Fibroblast of the aortic adventitia (primary cell): ENCODE measurements at places on chromosomes 3 and 15.

- peak; percentile 85 for DNase-seq
Observed at GRCh38 chr15:62920682-62921502, 121.7 kb upstream of the TPM1 start.

GRCh38 chr3:98945101-98945524, 43.6 kb upstream of the DCBLD2 start:
- DNase-seq: peak; percentile 95

GRCh38 chr3:152127058-152127457, 141.7 kb upstream of the MBNL1 start:
- no peak for DNase-seq

- DNase-seq: no peak
Observed at GRCh38 chr3:188037965-188038581, 115.9 kb upstream of the LPP start.

GRCh38 chr3:159139326-159139725, 337.5 kb downstream of the MFSD1 start:
- no peak for DNase-seq

DNA sequence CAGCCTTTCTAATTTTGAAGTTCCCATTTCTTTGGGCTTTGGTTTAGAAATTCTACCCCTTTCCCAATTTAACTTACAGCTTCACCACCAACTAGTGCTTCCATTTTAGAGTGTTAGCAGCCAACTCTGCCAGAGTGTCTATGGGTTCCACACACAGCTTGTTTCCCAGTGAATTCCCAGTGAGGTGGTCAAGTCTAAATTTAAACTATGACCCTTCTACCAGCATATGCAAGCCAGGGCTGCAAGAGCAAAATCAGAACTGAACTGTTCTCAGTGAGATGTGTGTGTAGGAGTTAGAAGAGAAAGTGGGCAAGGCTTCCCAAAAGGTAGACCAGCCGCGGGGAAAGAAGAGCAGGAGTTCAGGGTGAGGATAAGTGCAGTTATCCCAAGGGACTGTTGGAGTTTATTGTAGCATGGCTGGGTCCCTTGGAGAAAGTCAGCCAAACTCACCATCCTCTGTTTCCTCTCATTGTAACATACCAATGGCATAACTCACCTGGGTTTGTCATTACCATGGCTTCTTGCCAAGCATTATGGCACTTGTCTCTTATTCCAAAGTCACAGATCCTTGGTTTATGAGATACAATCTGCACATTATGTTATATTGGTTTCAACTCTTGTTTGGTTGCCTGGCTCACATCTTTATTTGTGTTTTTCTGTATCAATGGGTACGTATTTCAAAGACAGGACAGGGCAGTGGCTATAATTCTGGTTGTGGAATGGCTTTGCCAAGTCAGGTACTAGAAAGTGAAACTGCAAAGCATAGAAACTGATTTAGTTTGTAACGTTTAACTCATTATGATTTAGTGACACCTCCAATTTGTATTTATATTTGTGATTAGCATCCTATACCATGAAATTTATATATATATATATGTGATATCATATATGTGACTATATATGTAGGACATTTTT, 130.2 kb upstream of the UMPS start:
- DNase-seq: no peak

GRCh38 chr3:190210608-190211007, 89.9 kb upstream of the P3H2 start:
- DNase-seq: no peak

DNA sequence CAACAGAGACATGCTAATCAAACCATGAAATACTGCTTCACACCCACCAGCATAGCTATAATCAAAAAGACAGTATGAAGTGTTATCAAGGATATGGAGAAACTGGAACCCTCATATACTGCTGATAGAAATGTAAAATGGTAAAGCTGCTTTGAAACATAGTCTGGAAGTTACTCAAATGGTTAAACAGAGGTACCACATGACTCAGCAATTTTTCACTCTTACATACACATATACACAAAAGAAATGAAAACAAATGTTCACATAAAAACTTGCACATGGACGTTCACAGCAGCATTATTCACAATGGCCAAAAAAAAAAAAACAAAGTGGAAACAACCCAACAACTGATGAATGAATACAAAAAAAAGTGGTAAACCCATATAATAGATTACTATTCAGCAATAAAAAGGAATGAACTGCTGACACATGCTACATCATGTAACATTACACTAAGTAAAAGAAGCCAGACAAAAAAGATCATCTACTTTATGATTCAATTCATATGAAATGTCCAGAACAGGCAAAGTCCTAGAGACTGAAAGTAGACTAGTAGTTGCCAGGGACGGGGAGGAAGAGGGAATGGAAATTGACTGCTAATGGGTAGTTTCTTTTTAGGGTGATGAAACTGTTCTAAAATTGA, 23.2 kb downstream of the ZNF148 start:
- peak; percentile 68 for DNase-seq

GRCh38 chr3:148090156-148090555, 607.5 kb upstream of the AGTR1 start:
- DNase-seq: no peak

DNA sequence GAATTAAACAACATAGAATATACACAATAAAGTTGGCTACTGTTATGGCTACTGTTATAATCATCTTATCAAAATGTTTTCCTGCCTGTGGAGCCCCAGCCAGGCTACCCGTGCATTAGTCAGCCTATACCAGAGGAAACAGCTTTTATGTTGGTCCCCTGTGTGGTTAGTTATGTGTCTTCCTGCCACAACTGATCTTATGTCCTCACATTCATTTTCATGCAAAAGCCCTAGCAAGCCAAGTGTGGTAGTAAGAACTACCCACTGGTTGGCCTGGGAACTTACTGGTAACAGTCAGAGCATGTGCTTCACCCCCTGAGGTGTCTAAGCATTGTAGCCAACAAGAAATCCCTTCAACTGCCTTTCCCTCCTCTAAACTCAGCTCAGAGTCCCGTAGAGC, 21.8 kb downstream of the MGLL start:
- DNase-seq: no peak

GRCh38 chr15:88661761-88662556, 23.1 kb downstream of the ISG20 start:
- DNase-seq: peak; percentile 40

DNA sequence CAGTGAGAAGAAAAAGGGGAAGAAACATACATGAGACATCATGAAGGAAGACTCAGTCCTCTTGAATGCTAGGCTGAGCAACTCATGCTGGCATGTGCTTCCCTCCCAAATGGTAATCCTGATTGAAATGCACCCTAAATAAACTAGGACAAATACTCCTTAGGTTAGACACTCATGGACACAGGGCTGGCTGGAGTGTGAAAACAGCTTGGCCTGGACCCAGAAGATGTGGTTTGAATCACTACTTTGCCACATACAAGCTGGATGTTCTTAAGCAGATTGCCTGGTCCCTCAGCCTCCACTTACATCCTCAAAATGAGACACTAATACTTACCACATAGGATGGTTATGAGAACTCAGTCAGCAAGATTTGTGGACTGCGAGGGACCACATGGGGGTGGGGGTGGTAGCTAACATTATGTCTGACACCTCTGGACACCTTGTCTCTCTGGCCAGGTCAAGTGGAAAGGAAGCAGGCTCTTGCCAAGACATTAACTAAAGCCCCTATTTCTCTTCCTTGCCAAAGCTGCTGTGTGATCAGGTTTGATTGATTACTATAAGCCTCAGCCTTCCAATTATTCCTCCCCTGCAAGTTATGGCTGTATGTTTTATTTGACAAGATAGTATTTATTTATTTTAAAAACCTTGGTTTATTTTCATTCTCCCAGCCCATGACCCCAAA, 138.9 kb upstream of the SLC7A14 start:
- DNase-seq: peak; percentile 90

- DNase-seq: peak; percentile 98
Observed at GRCh38 chr3:61848885-61849284, 287.5 kb downstream of the PTPRG start.

DNA sequence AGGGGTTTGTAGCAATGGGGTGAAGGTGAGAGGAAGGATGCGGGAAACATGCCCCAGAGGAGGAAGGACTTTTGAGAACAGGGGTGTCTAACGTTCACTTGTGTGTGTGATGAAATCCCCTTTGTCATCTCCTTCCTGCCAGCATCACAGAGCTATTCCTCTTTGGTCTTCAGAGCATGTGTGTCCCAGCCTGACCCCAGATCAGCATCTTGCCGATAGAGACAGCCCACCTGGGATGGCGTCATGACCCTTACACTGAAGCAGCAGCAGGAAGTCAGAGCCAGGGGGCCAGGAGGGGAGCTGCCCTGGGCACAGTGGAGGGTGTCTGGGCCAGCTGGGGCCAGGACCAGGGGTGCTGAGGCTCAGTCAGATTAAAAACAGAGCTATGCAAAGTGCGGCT, 29.9 kb upstream of the GRIP2 start:
- no peak for DNase-seq

DNA sequence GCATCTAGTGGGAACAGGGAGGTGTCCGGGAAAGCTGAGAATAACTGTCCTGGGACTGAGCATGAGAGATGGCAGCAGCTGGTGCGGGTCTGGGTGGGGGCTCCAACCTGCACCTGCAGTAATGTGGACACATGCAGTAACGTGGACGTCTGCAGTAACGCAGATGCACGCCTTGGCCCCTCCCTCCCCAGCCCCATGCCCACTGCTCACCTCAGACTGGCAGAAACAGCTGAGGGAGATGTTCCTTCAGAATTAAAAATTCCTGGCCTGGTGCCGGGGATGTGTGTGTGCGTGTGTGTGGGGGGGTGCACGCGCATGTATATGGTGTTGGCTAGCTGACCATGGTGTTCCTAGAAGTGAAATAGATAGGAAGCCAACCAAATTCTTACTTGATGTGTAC, 86.7 kb upstream of the OXTR start:
- DNase-seq: no peak

GRCh38 chr3:143536817-143537535, 311.3 kb downstream of the SLC9A9 start:
- peak; percentile 94 for DNase-seq

- DNase-seq: no peak
Observed at GRCh38 chr15:29743475-29743874, 78.8 kb downstream of the TJP1 start.

DNA sequence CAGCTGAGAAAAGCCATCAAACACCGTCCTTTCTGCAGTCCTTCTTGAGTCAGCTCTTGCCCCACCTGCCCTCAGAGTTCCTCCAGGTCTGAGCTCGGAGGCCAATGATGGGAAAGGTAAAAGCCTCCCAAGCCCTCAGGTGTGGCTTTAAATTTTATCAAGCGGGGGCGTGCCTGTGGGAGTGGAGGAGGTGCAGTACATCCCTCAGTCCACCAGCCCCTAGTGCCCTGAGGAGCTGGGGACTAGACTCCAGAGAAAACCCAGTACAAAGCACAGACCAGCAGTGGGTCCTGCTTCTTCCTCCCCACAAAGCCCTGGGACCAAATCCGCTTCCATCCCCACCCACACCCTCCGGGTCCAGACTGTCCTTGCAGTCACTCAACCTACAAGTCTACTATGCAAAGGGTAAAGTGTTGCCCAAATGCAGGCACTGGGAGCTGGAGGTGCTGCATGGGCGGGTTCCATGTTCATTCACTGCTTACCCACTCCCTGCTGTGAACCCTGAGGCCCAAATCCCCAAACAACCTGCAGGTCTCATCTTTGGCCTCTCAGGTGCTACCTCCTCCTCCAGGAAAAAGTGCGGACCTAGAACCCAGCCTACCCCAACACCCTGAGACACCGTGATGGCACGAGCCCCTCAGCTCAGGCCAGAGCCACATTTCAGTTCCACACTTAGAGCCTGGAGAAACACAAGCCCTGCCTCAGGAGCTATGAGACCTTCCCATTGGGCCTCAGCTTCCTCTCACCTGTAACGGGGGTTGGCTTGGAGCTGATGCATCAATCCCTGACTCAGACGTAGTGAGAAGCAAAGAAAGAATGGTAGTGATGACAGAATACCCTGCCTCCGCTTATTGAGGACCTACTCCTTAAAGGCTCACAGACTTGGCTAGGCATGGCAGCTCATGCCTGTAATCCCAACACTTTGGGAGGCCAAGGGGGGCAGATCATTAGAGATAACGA, 2.4 kb downstream of the PFKFB4 start:
- no peak for DNase-seq

DNA sequence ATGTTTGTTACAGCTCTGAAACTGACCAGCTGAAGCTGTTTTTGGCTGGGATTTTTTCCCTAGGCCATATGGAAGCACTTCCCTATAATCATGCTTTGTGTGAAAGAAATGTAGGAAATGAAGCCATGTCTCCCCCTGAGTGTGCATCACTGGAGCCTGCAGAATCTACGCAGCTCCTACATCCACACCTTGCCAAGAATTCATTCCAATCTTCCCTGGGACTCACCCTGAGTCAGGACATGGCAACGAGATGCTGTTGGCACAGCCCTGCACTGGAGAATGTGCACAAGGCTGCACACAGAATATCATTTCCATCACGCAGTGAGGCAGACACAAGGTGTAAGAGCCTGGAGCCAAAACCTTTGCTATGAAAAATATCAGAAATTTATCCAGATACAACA, 189.5 kb downstream of the ADAMTSL3 start:
- DNase-seq: peak; percentile 99

- DNase-seq: no peak
Observed at GRCh38 chr15:95290176-95290974, 1040.1 kb upstream of the NR2F2 start.

DNA sequence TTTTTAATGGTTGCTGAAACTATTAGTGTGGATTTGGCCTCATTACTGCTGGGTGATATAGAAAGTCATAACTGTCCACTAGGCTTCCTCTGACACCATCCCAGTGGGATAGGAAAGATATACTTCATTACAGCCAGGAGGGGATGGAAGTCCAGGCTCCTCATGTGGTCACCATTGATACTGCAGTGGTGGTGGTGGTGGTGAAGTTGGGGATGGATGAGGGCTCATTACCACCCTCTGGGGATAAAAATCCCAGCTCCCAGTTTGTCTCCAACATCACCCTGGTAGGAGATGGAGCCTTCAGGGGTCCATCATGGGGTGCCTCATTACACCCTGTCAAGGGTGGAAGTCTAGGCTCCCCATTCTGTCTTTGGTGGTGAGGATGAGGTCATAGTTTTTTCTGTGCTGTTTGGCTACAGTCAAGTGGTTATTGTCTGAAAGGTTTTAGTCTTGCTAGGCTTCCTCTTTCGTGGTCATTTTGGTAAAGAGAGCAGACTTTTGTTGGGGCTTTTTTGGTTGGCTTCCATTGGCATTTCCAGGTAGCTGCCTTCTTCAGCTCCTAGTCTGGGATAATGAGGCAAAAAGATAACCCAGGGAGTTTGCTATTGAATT, 30.1 kb upstream of the FILIP1L start:
- DNase-seq: no peak

GRCh38 chr15:55343168-55343567, 24.1 kb downstream of the PIGB start:
- DNase-seq: no peak

- DNase-seq: peak; percentile 1
Observed at GRCh38 chr3:34948517-34948916, 690.8 kb upstream of the ARPP21 start.
